ENCODE measurements at places on chromosomes 3 and 15.

DNA sequence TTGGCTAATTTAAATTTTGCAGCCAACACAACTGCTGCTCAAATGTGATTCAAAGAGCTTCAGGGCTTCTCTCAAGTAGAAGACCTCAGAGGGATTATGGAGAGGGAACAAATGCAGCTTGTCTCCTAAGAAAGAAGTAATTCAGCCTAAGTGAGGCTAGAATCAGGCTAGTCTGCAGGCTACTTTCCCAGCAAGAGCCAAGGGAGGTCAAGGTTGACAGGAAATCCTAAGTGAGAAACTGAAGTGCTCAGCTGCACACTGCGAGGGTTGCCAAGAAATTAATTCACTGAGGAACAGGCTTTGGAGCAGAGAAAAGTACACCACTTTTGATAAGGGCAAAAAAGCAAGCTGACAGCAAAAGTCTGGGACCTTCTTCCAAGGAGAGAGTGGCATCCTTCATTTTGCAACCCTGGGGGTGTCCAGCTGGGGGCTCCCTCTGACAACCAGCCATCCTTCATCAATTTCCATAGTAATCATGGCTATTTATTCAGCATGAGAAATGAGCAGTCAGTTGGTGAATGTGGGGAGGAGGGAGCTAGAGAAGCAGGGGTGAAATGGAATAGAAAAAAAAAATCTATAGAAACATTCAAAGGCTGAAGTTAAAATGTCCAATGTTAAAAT is 646.4 kb upstream of the ADAMTS9 start:
- no peak for DNase-seq
- H3K4me3 ChIP-seq: no peak overlapping the region
- no peaks in the 10 kb centered on the region for H3K36me3 ChIP-seq

DNA sequence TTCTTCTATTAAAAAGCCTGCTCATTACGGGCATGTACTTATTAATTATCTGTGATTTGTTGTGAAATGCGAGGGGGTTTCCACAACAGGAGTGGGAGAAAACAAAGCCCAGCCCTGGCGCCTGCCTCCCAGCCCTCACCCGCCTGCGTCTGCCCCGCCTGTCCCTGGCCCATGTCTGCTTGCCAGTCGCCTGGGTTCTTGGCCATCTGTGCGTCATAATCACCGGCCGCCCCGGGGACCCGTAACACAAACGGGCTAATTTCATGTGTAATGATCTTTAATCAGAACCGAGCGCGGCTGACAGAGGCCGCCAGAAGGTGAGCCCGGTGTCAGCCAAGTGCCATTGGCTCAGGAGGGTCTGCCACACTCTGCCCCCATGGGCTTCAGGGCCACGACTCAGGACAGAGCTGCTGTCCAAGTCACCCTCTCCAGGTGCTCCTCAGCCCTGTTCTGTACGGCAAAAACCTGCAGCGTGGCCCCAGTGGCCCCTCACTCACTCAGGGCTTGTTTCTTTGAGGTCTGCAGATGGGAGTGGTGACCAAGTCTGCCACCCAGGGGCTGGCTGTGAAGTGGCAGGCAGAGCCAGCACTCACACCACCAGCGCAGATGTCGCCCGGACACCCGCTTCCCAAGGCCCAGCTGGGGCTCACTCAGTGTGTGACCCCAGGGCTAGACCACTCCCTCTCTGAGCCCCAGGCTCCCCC is 28.8 kb upstream of the TMEM115 start:
- H3K27ac ChIP-seq: no peak overlapping the region
- no peak overlapping the region for H3K4me3 ChIP-seq
- H3K36me3 ChIP-seq: no peaks in the 10 kb centered on the region
- H3K27me3 ChIP-seq: no peaks in the 10 kb centered on the region
- no peak for DNase-seq
- no peaks in the 10 kb centered on the region for H3K4me1 ChIP-seq

- peak overlapping the region; percentile 66 for H3K27ac ChIP-seq
- peak; percentile 82 for DNase-seq
- H3K36me3 ChIP-seq: no peaks in the 10 kb centered on the region
- H3K4me3 ChIP-seq: peak overlapping the region; percentile 19
- H3K4me1 ChIP-seq: peaks cover 35% of the 10 kb centered on the region
Observed at GRCh38 chr3:190811775-190812480, 50.6 kb downstream of the GMNC start.

DNA sequence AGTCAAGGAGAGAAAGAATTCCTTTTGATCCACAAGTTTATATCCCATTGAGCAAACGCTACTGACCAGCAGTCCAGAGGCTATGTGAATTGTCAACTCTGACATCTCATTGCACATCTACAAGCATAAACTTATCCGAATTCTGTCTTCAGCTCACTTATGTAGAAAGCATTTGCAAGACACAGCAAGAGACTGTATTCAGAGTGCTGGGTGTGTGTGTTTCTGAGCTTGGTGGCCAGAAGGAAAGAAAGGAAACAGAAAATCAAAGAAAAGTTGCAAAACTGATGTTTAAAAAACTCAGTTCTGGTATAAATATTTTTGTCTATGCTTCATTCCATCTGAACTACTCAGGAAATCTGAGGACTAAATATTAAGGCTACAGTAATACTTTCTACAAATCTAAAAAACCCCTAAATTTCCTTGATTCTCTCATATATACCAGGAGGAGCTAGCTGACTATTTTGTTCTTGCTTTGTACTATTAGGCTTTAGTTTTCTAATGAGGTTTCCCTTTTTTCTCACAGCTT is 45.5 kb downstream of the LSAMP start:
- H3K4me3 ChIP-seq: no peak overlapping the region
- H3K36me3 ChIP-seq: no peaks in the 10 kb centered on the region
- H3K27me3 ChIP-seq: no peaks in the 10 kb centered on the region
- no peaks in the 10 kb centered on the region for H3K4me1 ChIP-seq
- no peak overlapping the region for H3K27ac ChIP-seq

- H3K27me3 ChIP-seq: no peaks in the 10 kb centered on the region
- no peaks in the 10 kb centered on the region for H3K36me3 ChIP-seq
- H3K4me3 ChIP-seq: no peak overlapping the region
Observed at GRCh38 chr3:63795438-63795837, 23.7 kb upstream of the C3orf49 start.

- no peaks in the 10 kb centered on the region for H3K4me1 ChIP-seq
- DNase-seq: no peak
- no peak overlapping the region for H3K27ac ChIP-seq
- no peaks in the 10 kb centered on the region for H3K27me3 ChIP-seq
Observed at GRCh38 chr3:34155666-34156065, 357.2 kb downstream of the PDCD6IP start.

DNA sequence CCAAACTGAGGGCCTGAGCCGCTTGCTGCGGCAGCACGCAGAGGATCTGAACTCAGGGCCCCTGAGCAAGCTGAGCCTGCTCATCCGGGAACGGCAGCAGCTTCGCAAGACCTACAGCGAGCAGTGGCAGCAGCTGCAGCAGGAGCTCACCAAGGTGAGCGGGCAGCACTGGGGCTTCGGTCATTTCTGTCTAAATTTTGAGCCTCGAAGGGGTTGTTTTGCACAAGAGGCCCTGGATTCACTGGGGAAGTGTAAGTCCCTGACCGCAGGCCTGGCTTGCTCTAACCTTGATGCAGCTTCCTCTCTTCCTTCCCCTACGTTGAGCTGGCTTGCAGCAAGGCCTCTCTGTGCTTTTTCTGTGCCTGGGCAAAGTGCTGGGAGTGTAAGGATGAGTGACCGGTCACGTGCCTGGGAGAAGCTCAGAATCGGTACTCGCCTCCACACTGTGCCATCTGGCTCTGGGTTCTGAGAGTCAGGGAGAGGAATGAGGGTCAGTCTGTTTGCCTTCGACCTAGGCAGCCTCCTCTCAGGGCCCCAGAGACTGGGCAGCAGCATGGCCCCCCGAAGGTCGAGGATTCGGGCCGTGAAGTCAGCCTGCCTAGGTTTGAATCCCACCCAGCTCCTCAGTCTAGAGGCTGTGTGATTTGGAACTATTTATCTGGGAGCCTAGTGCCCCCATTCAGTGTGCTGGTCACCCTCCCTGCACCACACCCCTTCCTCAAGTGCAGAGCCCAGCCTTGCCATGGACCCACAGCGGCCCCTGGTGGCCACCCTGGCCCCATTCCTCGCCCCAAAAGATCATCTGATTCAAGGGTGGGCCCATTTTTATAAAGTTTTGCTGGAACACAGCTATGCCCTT is 1.4 kb downstream of the FES start:
- peak; percentile 82 for DNase-seq
- H3K4me1 ChIP-seq: peaks cover 40% of the 10 kb centered on the region
- H3K27ac ChIP-seq: peak overlapping the region; percentile 99
- peak overlapping the region; percentile 54 for H3K4me3 ChIP-seq

DNA sequence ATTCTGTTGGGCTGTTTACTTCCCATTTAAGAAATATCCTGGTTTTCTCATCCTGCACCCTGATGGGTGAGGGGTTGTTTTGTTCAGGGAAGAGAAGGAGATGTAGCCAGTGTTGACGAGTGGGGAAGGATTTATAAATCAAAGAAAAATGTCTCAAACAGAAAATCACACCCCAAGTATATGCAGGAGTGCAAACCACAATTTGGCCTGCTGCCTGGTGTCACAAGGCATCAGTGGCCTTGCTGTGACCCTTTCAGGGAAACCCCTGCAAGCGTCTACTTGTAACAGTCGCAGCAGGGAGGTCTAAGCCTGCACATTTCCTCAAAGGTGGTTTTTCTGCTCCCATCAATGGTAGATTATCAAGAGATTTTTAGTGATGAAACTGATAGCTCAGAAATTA is 132.6 kb upstream of the LRRN1 start:
- H3K27me3 ChIP-seq: no peaks in the 10 kb centered on the region
- H3K36me3 ChIP-seq: no peaks in the 10 kb centered on the region
- H3K4me3 ChIP-seq: no peak overlapping the region
- H3K27ac ChIP-seq: no peak overlapping the region

- H3K27me3 ChIP-seq: no peaks in the 10 kb centered on the region
- no peaks in the 10 kb centered on the region for H3K4me1 ChIP-seq
- H3K4me3 ChIP-seq: no peak overlapping the region
- DNase-seq: no peak
- no peak overlapping the region for H3K27ac ChIP-seq
Observed at GRCh38 chr15:43085921-43086320, 19.9 kb downstream of the UBR1 start.

GRCh38 chr15:29518442-29518841 is 248.8 kb upstream of the NSMCE3 start:
- no peaks in the 10 kb centered on the region for H3K36me3 ChIP-seq
- H3K27ac ChIP-seq: no peak overlapping the region
- no peak for DNase-seq
- H3K27me3 ChIP-seq: no peaks in the 10 kb centered on the region

DNA sequence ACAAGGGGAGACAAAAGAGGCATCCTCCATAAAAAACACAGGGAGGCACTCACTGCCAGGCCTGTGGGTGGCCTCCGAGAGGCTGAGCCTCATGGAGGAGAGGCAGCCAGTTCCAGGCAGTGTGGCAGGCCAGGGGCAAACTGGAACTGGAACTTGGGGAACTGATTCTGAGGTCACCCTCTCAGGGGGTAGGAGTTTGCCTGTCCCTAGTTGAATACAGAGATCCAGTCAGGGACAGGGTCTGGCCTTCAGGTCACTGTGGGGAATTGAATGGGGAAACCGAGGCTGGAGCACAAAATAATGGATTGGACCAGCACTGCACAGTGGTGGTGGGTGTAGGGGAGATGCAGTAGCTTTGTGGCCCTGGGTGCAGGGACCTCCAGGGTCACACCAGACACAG is 58.7 kb downstream of the TPRA1 start:
- no peaks in the 10 kb centered on the region for H3K27me3 ChIP-seq
- H3K27ac ChIP-seq: no peak overlapping the region
- no peak overlapping the region for H3K4me3 ChIP-seq
- H3K36me3 ChIP-seq: no peaks in the 10 kb centered on the region
- no peak for DNase-seq

- no peaks in the 10 kb centered on the region for H3K4me1 ChIP-seq
- H3K36me3 ChIP-seq: no peaks in the 10 kb centered on the region
- H3K27ac ChIP-seq: peak overlapping the region; percentile 91
- no peaks in the 10 kb centered on the region for H3K27me3 ChIP-seq
Observed at GRCh38 chr3:20186600-20187004, 596 bp upstream of the SGO1 start.

- H3K27ac ChIP-seq: no peak overlapping the region
- H3K4me1 ChIP-seq: no peaks in the 10 kb centered on the region
- H3K4me3 ChIP-seq: no peak overlapping the region
- no peaks in the 10 kb centered on the region for H3K27me3 ChIP-seq
Observed at GRCh38 chr15:82040862-82041261, 5.0 kb downstream of the MEX3B start.

DNA sequence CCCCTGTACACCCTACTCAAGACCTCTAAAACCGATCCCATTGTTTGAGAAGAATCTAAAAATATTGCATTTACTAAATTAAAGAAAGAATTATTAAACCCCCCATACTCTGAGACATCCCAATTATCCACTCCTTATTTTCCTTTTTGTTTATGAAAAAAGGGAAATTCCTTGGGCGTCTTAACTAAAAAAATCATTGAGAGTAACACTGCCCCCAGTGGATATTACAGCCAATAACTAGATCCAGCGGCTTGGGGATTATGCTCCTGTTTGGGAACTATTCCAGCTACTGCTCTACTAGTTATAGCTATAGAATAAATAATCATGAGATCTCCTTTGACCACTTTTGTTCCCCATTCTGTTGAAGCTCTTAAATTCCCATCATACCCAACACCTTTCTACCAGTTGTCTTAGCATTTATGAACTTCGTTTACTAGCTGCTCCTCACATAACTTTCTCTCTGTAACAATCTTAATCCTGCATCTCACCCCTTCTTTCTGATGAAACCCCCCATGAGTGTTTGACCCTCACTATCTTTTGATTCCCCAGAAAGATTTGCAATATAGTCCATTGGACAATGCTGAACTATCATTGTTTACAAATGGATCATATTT is 12.7 kb upstream of the CFAP91 start:
- H3K27ac ChIP-seq: no peak overlapping the region
- no peaks in the 10 kb centered on the region for H3K36me3 ChIP-seq
- no peaks in the 10 kb centered on the region for H3K4me1 ChIP-seq
- DNase-seq: no peak
- H3K27me3 ChIP-seq: no peaks in the 10 kb centered on the region

DNA sequence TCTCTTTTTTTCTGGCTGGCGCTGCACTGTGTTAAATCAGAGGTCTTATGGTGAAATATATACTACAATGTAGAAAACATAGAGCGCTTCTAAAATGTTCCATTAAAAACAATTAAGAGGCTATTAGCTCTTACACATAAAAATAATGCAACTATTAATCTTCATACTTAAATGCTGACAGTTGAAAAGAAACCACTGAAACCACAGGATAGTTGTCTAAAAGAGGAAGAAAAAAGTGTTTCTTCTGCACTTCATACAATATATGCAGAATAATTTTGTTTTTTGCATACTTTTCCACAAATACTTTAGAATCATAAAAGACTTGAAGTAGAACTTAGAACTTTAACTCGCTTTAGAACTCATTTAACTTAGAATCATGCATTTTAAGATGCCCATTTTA is 170.5 kb downstream of the PYDC2 start:
- H3K4me1 ChIP-seq: no peaks in the 10 kb centered on the region
- no peak overlapping the region for H3K27ac ChIP-seq
- H3K27me3 ChIP-seq: no peaks in the 10 kb centered on the region

GRCh38 chr3:108406661-108407206 is 103.7 kb downstream of the MYH15 start:
- H3K27ac ChIP-seq: no peak overlapping the region
- H3K36me3 ChIP-seq: no peaks in the 10 kb centered on the region

DNA sequence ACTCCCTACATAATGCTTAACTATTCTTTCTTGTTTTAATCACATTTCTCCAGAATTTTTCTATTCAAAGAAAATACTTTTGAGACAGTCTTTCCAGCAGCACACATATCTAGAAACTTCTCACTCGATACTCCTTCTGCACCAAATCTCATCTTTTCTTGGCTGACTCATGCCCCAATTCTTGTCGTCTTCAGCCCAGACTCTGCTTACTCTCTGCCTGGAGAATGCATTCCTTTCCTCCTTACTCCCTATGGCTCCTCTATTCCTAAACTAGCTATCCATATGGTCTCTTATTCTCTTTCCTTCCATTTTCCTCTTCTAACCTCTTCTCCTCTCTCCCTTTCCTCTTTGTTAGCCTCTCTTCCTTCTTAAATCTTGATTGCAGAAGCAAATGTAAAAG is 158.7 kb downstream of the GBE1 start:
- no peak for DNase-seq
- no peak overlapping the region for H3K4me3 ChIP-seq
- no peak overlapping the region for H3K27ac ChIP-seq
